Activated effector memory CD4-positive, alpha-beta T cell treated with Interleukin-2 at 50 U/mL for 16 hours (primary cell): ENCODE measurements at places on chromosomes 6 and 20.

GRCh38 chr6:143213859-143214376 lies 153.2 kb downstream of the AIG1 start:
- DNase-seq = no peak

DNA sequence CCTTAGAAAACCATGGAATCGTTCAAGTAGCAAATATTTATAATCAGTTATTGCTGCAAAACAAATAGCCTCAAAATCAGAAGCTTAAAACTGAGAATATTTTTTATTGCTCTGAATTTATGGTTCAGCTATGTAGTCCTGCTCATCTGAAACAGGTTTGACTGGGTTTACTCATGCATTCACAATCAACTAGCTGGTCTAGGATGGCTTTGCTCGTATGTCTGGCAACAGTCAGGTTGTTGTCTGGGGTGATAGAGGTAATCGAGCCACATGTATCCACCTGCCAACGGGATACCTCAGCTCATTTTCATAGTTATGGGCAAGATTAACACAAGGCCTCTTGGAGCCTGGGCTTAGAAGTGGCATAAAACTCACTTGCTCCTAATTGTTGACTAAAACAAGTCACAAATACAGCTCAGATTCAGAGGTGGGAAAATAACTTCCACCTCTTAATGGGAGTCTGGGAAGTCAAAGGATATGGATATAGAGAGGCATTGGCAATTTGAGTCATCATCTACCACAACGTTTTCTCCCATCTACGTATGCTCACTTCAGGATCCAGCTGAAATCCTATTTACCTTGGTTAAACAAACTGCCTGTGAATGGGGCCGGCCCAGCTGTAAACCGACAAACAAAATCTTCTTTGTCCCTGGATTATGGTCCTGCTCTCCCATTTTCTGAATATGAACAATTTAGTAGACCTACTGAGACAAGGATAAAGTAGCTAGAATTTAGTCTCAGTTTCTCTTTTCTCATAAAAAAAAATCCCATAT lies 54.5 kb upstream of the TENT5A start:
- no peak for DNase-seq

GRCh38 chr20:59575653-59576052 lies 28.7 kb upstream of the PHACTR3 start:
- DNase-seq = no peak

DNA sequence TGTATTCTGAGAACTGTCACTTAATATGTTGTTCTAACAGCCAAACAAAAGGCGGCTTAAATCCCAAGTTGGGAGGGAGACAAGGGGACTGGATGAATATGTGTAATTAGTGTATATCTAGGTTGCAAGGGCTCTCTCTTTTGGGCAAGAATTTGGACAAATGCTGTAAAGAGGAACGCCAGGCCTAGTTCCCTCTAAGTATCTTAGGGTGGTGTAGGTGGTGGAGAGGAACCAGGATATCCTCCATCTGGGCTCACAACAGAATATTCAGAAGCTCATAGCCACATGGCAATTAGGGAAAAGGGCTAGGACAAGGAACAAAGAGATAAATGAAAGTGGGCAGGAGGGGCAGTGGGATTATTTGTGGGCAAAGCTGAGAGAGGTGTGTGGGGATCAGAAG lies 149.5 kb downstream of the LRFN2 start:
- DNase-seq = no peak

DNA sequence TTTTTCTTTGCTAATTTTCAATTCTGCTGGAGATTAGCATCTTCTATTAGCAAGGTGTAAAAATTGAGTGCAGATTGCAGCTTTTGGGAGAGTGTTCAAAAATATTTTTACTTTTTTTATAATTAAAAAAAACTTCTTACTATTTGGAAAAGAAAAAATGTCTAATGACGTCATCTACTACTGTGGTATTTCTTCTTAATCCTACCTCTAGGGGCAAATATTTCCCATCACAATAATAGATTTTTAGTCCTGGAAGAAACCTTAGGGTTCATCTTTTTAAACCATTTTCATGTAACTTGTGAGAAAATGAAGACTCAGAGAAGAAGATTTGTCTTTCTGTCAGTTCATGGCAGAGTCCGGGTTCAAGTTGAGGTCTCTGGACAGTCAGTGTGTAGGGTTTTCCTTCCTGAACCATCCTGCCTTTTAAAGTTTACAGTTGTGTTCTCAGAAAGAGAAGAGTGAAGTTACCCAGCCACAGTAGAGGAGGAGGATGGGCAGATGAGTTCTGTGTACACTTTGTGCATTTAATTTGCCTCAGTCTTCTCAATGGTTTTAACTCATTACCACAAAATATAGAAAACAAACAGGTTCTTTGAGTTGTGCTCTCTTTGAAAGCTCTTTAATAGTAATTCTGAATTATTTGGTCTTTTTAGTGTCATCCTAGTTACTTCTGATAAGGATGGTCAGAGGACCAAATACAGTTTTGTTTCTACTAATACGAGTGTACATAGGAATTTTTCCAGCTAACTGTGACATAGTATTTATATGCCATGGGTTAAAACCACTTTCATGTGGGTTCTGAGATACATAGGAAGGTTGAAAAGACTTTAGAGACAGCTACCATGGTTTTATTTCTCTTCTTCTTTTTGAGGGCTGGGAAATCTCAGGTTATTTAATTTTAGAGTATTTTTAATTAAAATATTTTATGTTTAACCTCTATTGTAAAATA lies 184.7 kb downstream of the CDKAL1 start:
- no peak for DNase-seq

DNA sequence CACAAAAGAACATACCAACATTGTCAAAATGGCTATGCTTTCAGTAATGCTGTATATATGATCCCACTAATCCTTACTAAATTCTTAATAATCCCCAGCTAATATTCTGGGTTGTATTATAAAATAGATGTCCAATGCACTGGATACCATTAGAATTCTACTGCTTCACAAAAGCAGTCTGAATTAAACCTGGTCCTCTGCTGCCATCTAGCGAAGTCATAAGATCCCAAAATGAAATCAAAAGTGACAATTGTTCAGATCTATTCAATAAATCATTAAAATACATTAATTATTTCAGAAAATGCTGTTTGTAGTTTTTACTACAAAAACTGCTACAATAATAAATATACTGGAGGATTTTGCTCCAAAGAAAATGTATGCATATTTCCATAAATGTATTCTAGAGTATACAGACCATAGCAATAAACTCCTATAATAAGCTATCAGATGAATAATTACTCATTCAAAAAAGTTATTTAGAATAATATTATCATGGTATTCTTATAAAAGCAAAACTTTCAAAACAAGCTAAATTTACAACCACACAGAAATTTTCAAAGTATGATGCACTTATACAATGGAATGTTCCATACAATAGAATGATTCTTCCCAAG lies 92.6 kb downstream of the RNGTT start:
- no peak for DNase-seq

DNA sequence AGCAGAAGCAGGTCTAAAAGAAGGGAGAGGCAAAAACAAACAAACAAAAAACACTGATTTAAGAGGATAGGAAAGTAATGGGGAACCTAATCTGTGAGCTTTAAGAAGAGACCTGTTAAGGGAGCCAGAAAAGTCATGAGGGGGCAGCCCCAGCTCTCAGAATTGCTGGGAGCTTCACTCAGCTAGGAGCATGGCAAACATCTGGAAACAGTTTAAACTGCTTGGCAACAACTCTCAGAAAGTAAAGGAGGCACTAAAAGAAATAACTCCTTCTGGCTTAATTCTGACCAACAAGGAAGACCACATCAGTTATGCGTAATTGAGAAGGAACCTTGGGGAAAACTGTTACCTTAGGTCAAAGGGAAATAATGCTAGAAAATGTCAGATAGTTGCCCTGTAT lies 121.4 kb downstream of the LAMP5 start:
- DNase-seq = no peak

DNA sequence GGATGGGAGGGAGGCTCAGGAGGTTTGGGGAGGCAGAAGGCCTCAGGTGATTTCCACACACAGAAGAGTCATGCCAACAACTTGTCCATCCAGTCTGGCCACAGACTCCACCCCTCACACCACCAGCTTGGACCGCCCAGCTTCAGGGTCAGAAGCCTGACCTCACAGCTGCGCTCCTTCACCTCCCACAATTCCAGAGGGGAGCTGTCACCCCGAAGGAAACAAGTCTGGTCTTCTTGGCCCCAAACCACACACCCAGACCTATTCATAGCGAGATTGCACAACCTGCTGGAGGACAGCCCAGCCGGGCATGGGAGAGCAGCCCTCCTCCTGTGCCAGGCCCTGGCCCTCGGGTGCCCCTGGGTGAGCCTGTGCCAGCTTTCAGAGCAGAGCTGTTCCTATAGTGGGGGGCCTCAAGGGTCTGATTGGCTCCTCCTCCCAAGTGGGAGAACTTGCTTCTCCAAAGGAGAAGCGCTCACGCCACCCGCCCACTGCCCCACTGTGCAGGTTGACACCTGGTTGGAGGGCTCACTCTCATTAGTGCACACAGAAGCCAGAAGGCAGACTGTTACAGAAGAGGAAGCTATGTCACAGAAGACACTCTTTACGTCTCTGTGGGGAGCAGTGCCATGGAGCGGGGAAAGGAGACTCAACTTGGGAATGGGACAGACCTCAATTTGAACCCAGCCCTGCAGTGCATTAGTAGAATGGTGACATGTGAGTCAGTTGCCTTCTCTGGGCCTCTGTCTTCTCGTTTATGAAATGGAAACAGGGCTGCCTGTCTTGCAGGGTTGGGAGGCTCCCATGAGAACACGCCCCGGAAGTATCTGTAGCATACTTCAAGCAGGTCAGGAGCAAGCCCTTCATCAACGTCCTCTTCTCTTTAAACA lies 128.8 kb downstream of the FOXO3 start:
- DNase-seq = no peak

- DNase-seq = no peak
Observed at GRCh38 chr20:12927489-12927888, 81.3 kb upstream of the SPTLC3 start.

DNA sequence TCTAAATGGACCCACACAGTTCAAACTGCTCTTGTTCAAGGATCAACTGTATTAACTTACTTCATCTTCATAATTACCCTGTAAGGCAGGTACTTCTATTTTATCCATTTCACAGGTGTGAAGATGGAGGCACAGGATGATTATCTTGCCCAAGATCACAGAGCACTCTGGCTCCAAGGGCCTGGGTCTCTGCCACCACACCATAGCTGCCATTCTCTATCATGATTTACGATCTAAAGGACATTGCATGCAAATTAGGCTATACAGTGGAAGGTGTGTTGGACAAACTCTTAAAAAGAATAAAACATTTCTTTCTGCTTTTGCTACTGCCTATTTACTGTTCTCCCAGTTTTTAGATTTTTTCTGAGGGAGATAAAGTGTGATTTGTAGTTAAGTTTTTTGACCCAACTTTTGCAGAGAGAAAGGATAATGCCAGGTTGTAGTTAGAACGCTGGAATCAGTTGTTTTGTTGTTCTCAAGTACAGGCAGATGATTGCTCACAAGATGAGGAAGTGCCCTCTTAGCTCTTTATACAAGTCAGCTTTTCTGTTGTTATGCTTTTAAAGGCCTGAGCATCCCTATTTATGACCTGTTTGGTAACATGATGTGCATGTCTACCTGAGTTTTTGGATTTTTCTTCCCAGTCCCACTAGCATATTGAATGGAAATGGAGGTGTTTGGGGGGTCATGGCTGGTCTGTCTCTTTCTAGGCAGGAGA lies 247.9 kb downstream of the ZFAND3 start:
- DNase-seq = no peak

- no peak for DNase-seq
Observed at GRCh38 chr20:53828682-53829254, 235.1 kb upstream of the ZNF217 start.

GRCh38 chr20:59173938-59174491 lies 10.4 kb downstream of the ZNF831 start:
- no peak for DNase-seq

DNA sequence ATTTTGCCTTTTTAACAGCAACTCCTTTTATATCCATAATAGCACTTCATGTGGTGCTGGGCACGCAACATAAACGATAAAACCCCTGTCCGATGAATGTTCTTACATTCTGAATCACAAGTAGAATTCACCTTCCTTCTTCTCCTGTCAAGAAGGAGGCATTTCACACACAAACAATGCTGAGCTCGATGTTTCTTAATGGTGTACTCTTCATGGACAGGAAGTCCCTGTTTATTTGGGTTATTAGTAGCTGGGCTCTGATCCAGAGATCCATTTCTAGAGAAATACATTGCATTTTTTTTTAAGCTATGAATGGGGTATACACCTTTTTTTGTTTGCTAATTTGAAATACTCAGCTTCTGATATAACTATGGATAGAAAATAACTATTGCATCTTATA lies 82.4 kb downstream of the PPP1R3G start:
- DNase-seq = no peak

DNA sequence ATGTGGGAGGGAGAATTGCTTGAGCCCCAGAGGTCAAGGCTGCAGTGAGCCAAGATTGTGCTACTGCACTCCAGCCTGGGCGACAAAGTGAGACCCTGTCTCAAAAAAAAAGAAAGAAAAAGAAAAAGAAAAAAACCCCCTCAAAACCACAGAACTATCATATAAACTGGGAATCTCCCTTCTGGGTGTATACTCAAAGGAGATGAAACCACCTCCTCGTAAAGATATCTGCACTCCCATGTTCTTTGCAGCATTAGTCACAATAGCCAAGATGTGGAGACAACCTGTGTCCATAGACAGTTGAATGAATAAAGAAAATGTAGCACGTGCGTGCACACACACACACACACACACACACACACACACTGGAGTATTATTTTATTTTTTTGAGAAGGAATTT lies 8.5 kb upstream of the AFG1L start:
- no peak for DNase-seq

DNA sequence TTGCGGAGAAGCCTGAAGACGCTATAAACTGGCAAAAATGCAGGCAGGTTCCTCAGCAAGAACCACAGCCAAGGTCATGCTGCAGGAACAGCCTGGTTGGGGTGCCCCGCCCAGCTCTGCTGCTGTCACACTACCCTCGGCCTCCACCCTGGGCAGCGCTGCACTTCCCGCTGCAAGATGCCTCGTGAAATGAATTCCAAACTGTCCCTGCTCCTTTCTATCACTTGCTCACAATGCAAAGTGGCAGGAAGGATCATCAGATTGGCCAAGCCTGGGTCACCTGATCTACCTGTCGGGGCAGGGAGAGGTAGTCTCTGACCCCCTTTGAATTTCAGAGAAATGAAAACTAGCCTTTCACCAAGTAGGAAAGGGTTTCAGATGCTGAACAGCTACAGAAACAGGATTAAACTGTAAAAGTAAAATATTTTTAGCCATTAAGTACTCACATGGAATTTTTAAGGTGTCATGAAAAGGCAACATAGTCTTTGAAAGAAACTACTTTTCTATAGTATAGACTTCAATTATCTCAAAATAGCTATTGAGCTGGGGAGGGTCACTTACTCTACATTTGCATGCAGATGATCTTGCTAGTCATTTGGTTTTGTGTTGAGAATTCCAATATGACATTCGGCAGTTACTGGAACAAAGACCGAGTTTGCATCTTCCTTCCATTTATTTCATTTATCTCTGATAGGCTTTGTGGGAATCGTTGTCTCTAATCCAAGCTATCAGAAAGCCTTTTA lies 236.4 kb upstream of the ASCC3 start:
- no peak for DNase-seq

DNA sequence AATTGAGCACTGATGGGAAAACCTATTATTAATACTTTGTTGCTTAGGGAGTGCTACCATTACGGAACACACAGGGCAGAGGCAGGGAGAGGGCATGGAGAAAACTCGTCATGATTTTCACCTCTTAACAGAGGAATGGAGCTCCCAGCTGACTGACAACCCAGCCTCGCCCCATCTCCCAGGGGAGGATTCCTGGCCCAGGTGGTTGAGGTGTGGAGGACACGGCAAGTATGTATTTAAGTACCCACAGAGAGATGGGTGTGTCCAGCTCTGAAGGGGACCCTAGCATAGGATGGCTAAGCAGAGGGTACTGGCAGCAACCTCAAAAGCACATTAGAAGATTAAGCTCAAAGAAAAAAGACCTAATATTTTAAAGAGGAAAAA lies 261.9 kb upstream of the MOCS1 start:
- DNase-seq = no peak
